CD4-positive, alpha-beta T cell treated with Interleukin-1 beta for 1 hour (primary cell): ENCODE measurements at places on chromosomes 13 and 19.

DNA sequence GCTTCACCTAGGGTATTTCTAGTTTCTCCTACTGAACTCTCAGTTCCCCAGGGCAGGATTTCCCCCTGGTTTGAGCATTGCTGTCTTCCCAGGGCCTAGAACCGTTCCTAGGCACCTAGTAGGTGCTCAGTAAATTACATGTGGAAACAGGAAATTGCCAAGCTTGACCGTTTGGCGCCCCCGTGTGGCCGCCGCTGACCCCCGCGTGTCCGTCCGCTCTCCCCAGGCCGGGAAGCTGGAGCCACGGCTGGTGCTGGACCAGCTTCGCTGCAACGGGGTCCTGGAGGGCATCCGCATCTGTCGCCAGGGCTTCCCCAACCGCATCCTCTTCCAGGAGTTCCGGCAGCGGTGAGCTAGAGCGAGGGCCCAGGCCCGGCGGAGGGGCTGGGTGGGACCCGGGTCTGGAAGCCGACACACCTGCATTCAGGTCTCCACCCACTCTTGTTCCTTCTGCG, 55.5 kb downstream of the MYH14 start:
- DNase-seq: no peak

- no peak for DNase-seq
Observed at GRCh38 chr13:107139006-107139405, 571.1 kb upstream of the ARGLU1 start.

GRCh38 chr13:48783181-48783630, 129.5 kb downstream of the CYSLTR2 start:
- DNase-seq: peak; percentile 80

DNA sequence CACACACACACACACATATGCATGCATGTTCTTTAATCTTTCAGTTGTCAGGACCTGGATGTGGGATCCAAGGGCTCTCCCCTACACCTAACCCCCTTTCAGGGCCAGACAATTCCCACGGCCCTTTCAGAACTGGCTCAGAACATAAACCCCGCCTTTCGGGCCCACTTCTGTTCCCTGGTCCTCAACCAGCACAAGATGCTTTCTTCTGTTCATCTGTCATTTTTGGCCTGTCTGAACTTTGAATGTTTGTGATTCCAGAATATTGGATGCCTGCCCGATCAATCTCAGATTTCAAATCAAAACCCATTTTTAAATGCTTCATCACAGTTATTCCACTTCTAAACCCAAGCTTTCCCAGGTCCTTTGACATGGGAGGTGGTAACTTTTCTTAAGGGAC, 167.3 kb downstream of the USP12 start:
- DNase-seq: no peak

GRCh38 chr13:49063497-49063896, 87.8 kb downstream of the FNDC3A start:
- no peak for DNase-seq

- no peak for DNase-seq
Observed at GRCh38 chr19:5067678-5068077, 98.8 kb downstream of the KDM4B start.

DNA sequence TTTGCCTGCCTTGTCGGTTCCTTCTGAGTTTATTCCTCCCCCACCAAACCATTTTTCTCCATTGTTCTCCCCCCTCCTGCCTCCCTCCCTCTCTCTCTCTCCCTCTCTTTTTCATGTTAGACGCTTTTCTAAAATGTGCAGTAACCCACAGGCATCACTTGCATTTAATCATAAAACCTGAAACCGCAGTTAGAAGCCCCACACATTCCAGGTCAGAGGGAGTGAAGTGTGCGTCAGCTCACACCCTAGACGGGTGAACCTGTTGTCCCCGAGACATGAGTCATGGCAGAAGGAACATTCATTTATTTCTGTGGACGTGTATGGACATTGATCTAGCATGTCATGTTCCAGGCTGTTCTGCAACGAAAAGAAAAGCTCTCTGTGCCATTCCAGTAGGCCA, 19.9 kb downstream of the ONECUT3 start:
- DNase-seq: no peak

GRCh38 chr19:15666883-15667282, 6.0 kb upstream of the CYP4F12 start:
- no peak for DNase-seq

DNA sequence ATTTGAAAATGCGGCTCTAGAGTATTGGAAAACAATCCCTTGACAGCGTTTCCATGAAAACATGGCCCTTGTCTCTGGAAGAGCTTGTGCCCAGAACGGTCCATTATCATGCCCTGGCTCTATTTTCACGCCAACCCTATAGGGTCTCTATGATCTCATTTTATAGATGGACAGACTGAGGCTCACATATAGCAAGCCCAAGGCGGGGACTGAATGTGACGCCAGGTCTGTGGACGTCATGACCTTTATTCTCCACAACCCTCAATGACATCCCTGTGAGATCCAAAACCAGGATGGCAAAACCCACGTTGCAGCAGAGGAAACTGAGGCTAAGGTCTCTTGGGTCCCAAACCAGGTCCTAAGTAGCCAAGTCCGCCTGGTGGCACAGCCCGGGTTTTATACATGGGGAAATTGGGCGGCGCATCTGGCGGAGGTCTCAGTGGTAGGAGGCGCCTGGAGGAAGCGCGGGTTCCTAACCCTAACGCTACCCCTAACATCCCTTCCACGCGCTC, 425 bp upstream of the COLGALT1 start:
- no peak for DNase-seq

DNA sequence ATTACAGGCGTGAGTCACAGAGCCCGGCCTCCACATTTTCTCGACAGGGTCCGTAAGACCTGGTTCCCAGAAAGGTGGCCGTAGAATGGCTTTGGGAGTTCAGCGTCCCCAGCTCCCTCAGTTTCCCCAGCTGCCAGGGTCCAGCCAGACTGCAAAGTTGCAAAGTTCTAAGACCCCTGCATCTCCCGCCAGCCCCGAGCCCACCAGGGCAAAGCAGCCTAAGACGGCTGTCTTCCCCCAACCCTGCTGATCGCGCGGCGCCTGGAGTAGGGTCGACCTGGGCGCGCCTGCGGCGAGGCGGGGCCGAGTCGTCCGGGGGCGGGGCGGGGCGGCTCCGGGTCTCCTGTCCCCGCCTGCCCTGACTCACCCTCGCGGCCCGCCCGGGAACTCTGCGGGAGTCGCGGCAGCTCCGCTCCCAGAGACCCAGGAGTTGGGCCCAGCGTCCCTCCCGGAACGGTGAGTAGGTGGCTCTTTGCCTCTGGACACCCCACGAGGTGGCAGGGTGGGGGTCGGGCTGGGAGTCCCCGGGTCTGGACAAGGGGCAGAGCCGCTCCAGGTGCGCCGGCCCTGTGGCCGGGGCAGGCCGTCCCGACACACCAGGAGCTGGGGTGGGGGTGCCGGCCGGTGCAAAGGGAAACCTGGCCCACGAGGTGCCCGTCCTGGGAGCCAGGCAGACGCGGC, at the start of gene LRRC8E:
LRRC8E (plus strand) TSS at position 366 of the 681 bp plus-strand sequence. CDS start 7,094 bp downstream, outside the sequence.
- DNase-seq: peak; percentile 20

GRCh38 chr13:28679628-28680027, 20.7 kb downstream of the POMP start:
- DNase-seq: no peak

DNA sequence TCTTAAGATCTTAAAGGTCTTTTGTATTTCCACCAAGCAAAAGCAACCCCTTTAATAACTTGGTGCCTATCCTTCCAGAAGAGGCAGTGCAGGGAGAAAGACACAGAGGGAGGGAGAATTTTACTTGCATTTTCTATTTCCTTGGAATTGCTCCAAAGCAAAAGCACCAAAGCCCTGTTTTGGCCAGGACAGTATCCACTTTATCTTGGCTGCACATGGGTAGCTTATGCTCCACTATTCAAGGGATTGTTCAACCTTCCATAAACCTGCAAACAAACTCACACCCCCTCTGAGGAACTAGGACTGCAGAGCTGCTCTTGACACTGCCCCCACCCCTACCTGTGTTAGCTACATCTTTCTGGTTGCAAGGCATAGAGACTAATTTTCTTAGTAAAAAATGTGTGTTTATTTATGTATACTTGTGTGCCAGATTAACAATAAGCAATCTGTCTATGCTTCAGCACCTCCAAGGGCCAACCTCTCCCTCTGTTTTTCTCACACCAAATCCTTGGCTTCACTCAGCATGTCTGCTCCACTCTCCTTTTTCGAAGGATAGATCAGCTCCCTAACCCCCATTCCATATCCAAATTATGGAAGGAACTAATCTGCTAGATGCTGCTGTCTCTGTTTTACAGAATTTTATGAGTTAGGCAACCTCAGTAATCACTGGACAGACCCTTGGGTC, 68.1 kb upstream of the KLF12 start:
- DNase-seq: no peak

GRCh38 chr19:29806098-29806866, 5.5 kb upstream of the CCNE1 start:
- no peak for DNase-seq

- no peak for DNase-seq
Observed at GRCh38 chr13:39302820-39303219, 264.6 kb downstream of the NHLRC3 start.

- peak; percentile 13 for DNase-seq
Observed at GRCh38 chr13:48194379-48194754, 38.6 kb upstream of the ITM2B start.

DNA sequence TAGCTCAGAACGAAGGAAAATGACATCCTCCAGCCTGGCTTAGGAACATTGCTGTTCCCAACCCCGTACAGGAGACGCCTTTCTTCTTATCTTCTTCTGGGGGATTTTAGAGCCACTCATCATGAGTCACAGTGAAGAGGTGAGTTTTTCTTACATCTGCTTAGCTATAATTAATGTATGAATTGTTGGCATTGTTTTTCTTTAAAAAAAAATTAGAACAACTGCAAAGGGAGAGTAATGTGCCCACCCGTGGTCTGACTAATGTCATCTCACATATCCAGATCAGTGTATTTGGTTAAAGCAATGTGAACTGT, 310.6 kb upstream of the TSHZ3 start:
- no peak for DNase-seq

DNA sequence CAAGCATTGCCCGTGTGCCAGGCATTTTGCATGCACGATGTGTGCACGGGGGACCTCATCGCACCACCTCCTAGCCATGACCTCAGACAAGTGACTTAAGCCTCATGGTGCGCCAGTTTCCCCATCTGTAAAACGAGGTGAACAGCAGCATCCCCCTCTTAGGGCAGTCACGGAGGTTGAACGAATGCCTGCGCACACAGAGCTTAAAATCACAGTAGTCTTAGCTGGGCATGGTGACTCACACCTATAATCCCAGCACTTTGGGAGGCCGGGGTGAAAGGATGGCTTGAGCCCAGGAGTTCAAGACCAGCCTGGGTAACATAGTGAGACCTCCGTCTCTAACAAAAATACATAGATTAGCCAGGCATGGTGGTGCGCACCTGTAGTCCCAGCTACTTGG, 48.6 kb downstream of the PIN1 start:
- DNase-seq: no peak

DNA sequence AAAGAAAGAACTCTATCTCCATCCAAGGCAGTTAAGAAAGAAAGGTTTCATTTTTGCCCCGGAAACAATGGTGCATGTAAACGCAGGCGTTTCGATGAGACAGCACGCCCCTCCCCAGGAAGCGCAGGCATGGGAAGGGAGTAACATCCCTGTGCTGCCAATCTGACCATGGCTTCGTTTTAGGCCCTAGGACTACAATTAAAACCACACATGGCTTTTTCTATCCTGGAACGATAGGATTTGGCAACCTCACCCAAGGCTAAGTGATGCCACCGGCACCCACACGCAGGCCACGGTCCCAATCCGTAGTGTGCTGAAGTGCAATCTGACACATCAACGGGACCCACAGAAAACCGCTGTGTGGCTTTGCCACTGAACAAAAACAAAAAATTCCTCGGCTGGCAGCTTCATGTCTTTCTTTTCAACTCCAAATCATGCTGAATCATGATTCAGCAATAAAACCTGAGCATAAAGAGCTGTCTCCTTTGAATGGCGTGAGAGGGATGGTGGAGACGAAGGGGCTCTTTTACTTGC, 24.2 kb downstream of the RANBP3 start:
- peak; percentile 29 for DNase-seq

GRCh38 chr19:41604831-41605230, 22.0 kb downstream of the CEACAM4 start:
- DNase-seq: no peak

DNA sequence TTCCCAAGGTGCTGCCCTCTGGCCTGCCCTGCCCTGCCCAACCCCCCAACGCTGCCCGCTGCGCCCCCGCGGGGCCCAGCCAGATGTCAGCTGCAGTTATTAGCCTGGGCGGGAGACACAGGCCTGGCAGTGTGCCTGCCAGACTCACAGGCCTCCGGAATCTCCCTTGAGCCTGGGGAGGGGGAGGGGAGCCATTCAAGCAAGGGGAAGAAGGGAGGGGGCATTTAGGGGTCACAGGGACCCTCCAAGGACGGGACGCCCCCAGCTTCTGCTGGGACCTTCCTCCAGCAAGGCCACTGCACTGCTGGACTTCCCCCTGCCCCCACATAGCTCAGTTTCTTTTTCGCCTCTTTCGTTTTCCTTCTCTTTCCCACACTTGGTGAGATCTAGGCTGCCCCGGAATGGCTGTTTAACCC, 2.6 kb upstream of the JUNB start:
- peak; percentile 86 for DNase-seq

DNA sequence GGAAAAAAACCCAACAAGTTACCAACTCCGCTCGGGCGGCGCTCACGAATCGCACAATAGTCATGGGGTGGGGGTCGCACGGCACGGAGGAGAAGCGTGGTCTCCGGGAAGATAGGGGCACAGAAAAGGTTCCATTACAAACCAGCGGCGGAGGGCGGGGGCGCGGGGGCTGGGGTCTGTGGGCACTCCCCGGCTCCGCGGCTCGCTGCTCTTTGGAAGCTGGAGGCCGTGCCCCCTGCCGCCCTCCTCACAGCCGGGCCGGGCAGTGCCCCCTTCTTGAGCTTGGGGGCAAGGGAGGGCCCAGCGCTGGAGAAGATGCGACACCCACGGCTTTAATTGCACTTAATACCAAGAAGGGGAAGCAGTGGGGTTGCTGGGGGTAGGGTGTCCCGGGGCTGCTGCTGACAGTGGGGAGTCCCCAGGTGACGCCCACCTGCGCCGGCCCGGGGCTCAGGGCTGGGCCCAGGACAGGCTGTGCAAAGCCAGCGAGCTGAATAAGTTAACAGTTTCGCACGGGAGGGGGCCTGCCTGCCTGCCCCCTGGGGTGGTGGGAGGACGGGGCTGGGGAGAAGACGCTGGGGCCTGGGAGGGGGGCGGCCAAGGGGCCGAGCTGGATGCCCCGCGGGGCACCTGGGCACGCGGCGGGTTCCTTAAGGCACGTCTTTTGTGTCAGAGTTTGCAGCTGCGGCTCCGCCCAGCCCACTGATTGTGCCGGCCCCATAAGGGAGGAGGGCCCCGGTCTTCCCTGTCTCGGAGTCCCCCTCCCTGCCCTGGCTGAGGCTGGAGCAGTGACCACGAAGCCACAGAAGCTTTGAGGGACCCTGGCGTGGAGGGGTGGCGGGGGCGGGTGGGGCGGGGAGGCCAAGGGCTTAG, 9.8 kb downstream of the DCAF15 start:
- no peak for DNase-seq

- DNase-seq: no peak
Observed at GRCh38 chr13:33882804-33883203, 64.9 kb downstream of the RFC3 start.
